Stimulated activated CD4-positive, alpha-beta T cell treated with anti-CD3 and anti-CD28 coated beads, Interleukin-15, amount 100 ng/mL, for 1 hour (primary cell): ENCODE measurements at places on chromosomes 7 and 10.

DNA sequence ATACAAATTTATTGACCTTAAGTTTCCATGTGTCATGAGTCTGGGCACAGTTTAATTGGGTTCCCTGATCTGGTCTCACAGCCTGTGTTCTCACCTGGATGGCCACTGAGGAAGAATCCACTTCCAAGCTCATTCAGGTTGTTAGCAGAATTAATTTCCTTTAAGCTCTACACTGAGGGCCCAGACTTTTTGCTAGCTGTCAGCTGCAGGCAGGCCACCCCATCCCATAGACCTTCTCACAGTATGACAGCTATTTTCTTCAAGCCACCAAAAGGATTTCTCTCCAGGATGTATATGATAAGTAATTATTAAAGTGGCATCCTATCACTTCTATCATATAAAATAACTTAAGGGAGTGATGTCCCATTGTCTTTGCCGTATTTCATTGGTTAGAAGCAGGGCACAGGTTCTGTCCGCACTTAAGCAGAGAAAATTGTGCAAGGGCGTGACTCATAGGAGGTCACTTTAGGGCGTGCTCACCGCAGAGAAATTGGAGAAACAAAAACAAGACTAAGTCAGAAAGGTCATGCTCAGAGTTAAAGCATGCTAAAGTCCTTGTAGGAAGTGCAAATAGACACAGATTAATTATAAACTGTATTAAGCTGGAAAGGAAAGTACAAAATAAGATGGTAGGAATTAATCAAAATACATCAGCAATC lies 109.9 kb downstream of the AHR start:
- DNase-seq, result no peak

DNA sequence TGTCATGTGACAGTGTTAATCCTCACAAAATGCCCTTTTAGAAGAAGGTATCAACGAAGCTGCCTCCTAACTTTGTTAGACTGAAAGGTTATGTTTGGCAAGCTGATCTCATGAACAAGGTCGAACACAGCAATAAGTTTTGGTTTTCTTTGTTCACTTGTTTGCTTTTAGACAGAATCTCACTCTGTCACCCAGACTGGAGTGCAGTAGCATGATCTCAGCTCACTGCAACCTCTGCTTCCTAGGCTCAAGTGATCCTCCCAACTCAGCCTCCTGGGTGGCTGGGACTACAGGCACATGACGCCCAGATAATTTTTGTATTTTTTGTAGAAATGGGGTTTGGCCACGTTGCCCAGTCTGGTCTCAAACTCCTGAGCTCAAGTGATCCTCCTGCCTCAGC lies 1.1 kb downstream of the STRA8 start:
- no peak for DNase-seq

DNA sequence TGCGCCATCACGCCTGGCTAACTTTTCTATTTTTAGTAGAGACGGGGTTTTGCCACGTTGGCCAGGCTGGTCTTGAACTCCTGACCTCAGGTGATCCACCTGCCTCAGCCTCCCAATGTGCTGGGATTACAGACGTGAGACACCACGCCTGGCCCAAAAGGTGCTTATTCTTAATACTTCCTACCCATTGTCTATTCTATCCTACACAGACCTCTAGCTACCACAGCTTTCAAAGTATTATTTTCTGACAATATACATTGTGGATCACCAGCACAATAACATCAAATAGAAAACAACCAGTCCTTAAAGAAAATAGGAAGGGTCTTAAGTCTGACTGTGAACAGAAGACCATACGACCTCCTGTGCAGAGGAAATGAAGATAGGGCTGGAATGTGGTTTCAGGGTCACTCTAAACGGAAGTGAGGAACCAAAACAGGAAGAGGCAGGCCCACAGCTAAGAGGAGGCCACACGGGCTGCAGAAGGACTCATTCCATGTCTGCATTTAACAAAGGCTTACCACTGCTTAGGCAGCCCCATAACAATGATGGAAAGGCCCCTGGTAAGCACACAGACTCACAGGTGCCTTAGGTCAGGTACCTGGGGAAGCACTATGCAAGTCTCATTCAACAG lies 115.2 kb downstream of the ZFAND4 start:
- no peak for DNase-seq

- DNase-seq, result no peak
These were observed 765.6 kb upstream of the GHITM start for GRCh38 chr10:83373671-83374070.

GRCh38 chr7:64640504-64640903 lies 25.4 kb upstream of the ZNF107 start:
- DNase-seq, result no peak

DNA sequence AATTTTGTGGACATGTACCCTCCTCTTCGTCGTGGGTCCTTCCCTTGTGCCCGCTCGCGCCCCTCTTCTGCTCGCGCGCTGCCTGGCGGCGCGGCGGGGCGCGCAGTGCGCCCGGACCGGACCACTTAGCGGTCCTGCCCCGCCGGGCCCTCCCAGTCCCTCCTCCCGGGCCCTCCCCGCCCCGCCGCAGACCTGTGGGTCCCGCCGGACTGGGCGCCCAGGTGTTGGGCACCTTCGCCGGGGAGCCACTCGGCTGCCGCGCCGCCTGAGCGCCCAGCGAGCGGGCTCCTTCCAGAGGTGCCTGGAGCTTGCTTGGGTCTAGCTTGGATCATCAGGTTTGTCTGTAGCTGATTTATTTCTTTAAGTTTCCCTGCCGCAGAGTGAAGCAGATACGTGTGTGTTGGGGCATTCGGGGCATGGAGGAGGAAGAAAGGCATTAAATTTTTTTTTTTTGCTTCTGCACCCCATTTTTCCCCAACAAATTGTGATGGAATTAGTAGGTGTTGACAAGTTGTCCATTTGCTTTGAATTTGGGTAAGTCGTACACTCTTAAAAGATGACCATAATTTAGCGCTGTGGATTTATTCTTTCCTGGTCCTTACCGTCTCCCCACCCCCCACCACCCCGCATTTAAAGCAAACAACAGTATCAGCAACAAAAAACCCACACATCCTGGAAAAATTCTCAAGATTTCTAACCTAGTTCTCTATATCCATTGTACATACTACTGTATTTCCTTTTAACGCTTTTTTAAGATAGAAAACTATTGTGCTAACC lies 905 bp downstream of the C1GALT1 start:
- peak; percentile 25 for DNase-seq

DNA sequence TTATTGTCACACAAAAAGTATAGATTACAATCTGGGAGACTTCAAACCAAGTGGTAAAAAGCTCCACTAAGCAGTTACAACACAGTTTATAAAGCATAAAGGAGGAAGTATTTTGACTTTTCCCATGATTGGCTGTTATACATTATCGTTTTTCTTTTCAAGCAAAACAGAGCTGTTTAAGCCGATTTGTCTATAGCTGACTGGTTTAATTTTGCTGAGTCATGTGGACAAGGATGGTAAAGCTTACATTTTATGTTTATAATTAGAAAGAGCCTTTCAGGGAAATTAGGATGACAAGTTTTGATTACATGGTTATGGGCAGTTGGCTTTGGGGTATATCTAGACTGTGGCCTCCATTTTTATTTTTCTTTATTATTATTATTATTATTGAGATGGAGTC lies 152.5 kb upstream of the STK17A start:
- no peak for DNase-seq
